NCI-H1048 (cell line): ENCODE measurements at places on chromosomes 3 and 15.
A peak's percentile ranks its signal among the peaks of the same experiment; 100 is the strongest.

DNA sequence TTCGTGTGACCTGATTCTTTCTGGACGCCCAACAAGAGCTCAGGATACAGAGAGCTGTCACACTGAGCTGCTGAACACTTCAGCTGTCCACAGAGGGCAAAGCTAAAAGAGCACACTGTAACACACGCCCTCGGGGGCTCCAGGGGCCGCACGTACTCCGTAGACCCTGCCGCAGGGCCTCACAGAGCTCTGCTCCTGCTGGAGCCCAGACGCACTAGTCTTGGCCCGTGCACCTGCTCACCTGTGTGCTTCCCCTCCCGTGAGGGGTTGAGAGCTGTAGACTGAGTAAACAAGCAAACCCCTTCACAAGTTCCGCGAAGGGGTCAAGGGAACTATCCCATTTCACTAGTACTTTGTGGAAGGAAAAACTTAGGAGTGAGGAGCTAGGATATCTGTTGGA lies 30.7 kb upstream of the TUSC7 start:
- no peak for DNase-seq

GRCh38 chr3:48446425-48447193 lies at the start of gene ATRIP:
Gene ATRIP, plus strand, starts transcription at chr3:48446737. Its CDS starts 109 bp downstream, at chr3:48446846.
- peak; percentile 72 for DNase-seq

- DNase-seq = no peak
These were observed 2.5 kb upstream of the NLGN1 start for GRCh38 chr3:173395073-173395411.

- no peak for DNase-seq
These were observed 706 bp downstream of the DVL3 start for GRCh38 chr3:184155644-184156521.

DNA sequence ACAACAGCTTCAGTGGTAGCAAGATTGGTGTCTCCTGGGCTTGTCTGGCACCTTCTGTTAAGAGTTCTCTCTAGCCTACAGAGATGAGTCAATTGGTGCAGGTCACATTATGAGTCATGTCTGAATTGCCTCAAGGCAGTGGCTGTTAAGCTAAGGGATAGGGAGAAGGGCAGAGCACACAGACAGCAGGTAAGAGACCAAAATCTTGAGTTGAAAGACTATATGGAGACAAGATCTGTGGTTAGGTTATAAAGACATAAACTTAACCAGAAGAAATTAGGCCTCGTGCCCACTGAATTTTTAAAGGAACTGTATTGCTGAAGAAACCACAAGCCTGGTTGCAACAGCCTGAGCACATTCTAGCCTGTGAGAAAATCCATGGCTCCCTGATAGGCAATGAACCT lies 19.2 kb upstream of the KPNA1 start:
- no peak for DNase-seq

GRCh38 chr3:189636048-189636447 lies 4.9 kb downstream of the TP63 start:
- no peak for DNase-seq

DNA sequence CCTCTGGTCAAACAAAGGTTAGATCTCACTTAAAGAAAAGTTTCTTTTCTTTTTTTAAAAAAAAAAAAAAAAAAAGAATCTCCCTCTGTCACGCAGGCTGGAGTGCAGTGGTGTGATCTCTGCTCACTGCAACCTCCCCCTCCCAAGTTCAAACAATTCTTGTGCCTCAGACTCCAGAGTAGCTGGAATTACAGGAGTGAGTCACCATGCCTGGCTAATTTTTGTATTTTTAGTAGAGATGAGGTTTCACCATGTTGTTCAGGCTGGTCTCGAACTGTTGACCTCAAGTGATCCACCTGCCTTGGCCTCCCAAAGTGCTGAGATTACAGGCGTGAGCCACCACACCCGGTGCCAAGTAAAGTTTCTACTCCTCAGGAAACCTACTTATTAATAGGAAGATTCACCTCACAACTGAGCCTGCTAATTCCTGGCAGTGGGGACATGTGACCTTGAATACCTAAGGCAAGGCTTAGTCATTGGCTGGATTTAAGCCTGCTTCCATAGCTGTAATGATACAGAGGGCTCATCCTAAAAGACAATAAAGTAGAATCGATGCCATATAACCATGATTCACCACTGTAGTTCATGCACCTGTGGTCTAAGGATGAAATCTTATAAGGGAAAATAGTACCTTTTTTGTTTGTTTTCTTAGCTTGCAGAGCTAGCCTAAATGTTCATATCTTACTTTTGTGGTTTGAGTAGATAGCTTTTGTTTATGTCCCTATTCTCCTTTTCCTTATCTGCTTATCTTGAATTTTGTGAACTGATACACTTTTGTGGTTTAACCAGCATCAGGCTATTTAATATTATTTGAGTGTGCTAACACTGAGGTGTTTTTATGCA lies 24.8 kb upstream of the RBMS3 start:
- DNase-seq = no peak

DNA sequence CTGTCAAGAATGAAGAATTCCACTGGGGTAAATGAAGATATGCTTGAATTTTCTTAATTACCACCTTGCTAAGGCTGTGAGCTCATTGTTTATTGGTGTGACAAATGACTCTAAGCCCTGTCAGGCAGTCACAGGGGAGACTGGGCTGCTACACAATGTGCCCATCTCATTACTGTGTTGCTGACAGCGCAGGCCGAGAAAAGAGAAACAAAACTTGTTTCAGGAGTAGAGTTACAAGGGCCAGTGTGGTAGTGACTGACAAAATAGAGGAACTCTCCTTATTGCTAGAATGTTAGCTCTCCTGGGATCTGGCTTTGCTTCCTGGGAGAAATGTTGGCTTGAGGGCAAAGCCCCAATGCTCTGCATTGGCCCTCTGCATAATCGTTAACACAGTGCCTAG lies 130.4 kb upstream of the CRBN start:
- DNase-seq = no peak

DNA sequence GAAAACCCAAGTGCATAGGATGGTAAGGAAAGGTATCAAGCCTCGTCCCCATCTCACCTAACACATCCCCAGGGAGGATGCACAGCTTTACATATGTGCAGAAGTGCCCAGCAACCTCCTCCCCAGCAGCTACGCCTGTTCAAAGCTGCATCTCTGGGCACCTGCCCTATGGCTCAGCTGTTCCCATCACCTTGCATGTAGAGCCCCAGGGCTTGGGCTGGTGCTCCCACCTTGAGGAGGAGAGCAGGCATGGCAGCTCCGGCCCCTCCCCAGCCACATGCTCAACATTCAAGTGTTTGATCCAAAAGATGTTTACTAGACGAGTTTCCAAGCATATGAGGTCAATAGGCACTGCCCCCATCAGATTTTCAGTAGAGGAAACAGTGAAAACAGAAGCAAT lies 173.5 kb downstream of the ATP10A start:
- no peak for DNase-seq

DNA sequence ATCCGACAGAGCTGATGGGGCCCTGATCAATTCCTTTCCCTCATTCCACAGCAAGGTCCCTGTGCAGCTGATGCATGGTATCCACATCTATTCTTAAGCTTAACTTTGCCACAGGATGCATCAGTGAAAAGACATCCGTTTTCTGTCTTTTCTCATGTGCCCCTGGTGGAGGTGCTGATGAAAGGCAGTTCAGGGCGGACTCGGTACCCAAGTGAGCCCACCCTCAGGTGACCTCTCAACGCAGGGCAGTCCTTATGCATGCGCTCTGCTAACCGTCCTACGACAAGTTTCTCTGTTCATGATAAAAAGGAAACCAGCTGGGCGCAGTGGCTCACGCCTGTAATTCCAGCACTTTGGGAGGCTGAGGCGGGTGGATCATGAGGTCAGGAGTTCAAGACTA lies 251.4 kb downstream of the ADAMTS17 start:
- no peak for DNase-seq

DNA sequence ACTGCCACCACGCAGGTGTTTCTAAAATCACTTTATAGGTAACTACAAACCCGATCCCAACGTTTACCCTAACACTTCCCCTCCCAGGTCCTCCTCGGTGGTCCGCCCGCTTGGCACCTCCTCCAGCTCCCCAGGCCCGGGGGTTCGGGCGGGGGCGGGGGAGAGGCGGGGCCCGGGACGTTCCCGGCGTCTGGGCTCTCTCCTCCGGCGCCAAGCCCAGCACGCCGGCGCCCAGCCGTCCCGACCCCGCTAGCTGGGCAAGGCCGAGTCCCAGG lies 562 bp downstream of the CGGBP1 start:
- no peak for DNase-seq

DNA sequence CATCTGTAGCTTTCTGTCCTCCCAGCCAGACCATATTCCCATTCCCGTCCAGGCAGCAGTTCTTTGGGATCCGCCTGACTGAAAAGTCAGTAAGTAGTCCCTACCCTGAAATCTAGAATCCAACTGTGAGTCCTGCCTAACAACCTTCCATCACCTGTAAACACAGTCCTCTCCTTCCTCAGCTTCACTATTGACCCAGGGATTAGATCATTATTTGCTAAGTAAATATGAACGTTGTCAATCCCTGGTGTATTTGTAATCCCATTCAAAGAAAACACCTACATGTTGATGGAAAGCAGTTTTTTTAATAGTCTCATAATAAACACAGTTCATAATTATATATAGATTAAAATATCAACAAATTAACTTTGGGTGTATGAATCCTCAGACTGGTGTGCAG lies 732 bp downstream of the SAXO2 start:
- no peak for DNase-seq

DNA sequence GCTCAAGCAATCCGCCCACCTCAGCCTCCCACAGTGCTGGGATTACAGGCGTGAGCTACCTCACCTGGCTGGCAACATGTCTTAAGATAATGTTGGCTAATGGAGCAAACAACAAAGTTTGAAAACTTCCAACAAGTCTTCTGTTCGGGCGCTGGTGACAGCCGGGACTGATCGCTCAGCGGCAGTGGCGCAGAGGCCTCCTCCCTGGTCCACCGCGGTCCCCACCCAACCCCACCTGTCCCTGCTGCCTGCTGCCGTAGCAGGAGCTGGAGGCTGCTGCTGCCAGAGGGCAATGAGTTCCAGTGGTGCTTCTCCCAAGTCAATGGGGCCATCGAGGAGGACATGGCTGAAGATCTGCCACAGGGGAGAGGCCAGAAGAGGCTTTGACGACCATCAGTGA lies 12.1 kb downstream of the DLEC1 start:
- no peak for DNase-seq

- no peak for DNase-seq
These were observed 28.6 kb downstream of the LRTM1 start for GRCh38 chr3:54899273-54899672.
